ENCODE measurements at places on chromosomes 1 and 21. TPM values are rescaled to one million over a fixed set of nuclear protein-coding genes. Genes with fewer than 3 reads are reported as not detected.

The MORN1 gene
- polyA plus RNA-seq = 9.5 TPM

The MATN1 gene
- 0.17 TPM for polyA plus RNA-seq

DNA sequence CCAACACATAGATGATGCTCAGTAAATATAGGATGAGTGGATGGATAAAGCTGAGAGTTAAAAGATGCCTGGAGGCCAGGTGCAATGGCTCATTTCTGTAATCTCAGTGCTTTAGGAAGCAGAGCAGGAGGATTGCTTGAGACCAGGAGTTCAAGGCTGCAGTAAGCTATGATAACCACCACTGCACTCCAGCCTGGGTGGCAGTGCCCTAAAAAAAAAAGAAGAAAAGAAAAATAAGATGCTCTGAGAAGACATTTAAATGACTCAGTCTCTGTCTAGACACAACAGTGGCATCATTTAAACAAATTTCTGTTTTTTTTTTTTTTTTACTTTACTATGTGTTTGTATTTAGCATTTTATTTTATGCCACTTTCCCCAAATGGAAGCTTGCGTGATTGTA is 25.3 kb upstream of the IL19 start:
- no peak for DNase-seq

The NUDT4B gene
- 1.8 TPM for polyA plus RNA-seq

DNA sequence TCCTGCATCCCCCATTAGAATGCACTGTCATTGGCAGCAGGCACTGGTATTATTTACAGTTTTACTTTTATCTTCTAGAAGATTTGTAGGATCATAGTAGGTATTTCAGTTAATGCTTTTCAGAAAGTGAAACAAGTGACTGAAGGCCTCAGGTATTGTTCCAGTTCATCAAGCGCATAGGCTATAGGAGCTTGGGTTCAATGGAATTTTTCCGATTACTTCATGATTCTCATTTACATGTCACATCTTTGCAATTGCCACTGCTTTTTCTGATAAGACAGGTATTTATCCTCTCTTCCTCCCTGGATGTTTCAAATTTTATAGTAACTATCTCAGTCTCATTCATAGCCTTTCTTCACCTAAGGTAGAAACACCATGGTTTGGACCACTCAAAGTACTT is 161.3 kb downstream of the NTPCR start:
- DNase-seq = no peak

GRCh38 chr1:25616987-25617624 is 515 bp downstream of the MAN1C1 start:
- DNase-seq = no peak

DNA sequence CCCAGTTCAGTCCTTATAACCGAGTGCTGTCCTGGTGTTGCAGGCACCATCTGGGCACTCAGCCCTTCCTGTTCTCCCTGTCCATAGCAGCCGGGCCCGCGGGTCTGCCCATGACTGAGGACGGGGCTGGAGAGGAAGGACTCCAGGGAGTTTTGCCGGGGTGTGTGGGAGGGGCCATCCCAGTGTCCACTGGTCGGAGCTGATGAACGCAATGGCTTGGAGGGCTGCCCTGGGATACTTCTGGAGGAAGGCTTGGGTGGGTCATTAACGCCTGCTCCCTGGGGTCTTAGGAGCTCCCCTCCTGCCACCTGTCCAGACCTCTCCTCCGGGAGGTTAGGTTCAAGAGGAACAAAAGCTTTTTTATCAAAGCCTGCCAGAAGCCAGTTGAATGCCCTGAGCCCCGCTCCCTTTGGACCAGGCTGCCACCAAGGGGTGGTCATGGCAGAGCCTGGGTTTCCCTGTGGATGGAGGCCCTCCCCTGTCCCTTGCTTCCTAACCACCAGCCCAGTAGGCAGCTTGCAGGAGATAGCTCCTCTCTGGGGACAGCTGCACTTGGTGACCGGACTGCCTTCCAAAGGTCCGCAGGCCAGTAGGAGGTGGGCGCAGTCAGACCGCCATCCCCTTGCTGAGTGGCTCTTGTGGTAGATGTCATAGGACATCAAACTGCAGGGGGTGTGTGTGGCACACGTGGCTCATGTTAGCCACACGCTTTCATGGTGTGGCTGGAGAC is 61.3 kb downstream of the TRIM11 start:
- no peak for DNase-seq

GRCh38 chr1:230270185-230270558 is 156.0 kb downstream of the PGBD5 start:
- DNase-seq = no peak

The ADAMTS5 gene
- polyA plus RNA-seq = 25.9 TPM
